BE2C (cell line): ENCODE measurements at places on chromosomes 4 and X.

GRCh38 chrX:39767446-39767845 lies 330.3 kb downstream of the BCOR start:
- DNase-seq, result no peak

DNA sequence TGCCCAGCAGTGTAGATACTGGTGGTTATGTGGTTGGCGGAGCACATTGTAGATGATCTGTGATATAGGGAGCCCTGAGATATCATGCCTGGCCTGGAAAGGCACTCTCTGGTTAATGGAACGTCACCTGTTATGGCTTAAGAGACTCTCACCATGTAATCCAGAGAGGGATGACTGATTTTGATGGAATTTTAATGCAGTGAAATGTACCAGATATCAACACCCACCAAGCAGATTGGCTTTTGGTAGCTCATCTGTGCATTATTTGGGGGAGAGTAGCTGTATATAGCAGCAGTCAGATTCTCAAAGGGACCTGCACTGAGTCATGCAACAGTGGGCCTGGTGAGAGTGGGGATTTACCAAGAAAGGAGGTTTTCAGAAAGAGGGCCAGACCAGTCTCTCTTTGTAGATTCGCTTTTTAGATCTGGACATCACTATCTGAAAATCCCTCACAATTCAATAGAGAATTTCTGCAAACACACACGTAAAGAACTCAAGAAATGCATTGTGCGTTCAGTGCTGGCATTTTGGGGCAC lies 17.3 kb downstream of the TSC22D3 start:
- no peak for DNase-seq

GRCh38 chrX:9312922-9313867 lies 151.7 kb upstream of the TBL1X start:
- DNase-seq, result peak; percentile 45

GRCh38 chr4:114400531-114400930 lies 198.1 kb upstream of the UGT8 start:
- DNase-seq, result no peak

DNA sequence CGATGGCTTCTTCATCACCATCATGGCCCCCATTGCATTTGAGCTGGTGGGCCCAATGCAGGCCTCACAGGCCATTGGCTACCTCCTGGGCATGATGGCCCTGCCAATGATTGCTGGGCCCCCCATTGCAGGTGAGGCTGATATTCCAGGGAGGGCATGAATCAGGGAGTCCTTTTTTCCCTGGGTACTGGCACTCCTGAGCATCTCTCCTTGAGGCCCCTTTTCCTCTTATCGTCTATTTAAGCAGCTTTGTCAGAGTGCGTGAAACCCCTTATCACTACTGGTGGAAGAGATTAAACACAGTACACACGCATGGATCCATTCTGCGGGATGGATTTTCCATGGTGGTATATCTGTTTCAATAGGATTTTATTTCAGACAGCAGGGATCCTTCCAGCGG lies 85.1 kb downstream of the RLIM start:
- DNase-seq, result no peak
